ENCODE measurements at places on chromosomes 13 and 19.

DNA sequence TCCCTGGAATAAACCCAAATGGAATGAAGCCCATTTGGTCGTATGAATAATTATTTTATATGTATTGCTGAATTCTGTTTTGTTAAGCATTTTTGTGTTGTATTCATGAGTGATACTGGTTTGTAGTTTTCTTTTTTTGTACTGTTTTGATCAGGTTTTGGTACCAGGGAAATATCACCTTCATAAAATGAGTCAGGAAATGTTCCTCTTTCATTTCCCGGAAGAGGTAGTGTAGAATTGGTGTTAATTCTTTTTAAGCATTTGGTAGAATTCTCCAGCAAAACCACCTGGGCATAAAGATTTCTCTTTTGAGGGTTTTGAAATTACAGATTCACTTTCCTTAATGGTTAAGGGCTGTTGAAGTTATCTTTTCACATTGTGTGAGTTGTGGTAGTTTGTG, 13.3 kb downstream of the SPATA13 start:
- no peak for DNase-seq

- no peak for DNase-seq
Measured at GRCh38 chr19:4103080-4103433, 20.9 kb downstream of the MAP2K2 start.

GRCh38 chr13:27442071-27442647, 8.2 kb downstream of the MTIF3 start:
- DNase-seq = no peak

DNA sequence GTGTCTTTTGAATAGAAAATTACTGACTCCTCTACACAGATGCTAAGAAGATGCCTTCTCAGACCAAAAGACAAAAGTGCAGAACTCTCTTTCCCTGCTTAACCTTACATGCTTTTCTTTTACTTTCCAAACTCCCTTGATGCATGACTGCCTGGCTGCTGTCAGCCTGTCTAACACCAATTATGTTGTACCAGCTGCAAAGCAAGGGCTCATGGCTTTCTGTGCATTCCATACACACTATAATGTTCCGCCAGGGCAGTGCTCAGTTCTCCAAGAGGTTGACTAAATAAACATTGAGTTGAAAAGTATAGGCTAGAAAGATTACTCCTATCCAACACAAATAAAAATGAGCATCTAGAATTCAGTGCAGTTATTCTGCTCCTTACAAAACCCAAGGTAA, 330.4 kb upstream of the NBEA start:
- no peak for DNase-seq

GRCh38 chr19:10135551-10136334, 16.0 kb upstream of the EIF3G start:
- DNase-seq = no peak

DNA sequence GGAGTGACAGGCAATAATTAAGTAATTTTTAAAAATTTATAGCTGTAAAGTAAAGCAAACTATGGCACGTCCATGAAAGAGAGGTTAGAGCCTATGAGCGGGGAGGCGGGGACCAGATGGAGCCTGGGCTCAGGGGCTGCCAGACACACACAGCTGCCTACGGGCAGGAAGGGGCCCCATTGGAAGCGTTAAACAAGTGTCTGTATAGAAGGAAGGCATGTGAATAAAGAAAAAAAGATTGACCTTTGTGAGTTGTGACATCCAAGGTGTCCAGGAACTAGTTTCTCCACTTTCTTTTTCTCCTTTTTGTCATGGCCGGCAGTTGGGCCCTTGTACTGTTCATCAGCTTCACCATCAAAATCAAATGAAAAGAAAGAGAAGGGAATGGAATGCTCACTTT, 56.8 kb downstream of the LRCH1 start:
- no peak for DNase-seq

DNA sequence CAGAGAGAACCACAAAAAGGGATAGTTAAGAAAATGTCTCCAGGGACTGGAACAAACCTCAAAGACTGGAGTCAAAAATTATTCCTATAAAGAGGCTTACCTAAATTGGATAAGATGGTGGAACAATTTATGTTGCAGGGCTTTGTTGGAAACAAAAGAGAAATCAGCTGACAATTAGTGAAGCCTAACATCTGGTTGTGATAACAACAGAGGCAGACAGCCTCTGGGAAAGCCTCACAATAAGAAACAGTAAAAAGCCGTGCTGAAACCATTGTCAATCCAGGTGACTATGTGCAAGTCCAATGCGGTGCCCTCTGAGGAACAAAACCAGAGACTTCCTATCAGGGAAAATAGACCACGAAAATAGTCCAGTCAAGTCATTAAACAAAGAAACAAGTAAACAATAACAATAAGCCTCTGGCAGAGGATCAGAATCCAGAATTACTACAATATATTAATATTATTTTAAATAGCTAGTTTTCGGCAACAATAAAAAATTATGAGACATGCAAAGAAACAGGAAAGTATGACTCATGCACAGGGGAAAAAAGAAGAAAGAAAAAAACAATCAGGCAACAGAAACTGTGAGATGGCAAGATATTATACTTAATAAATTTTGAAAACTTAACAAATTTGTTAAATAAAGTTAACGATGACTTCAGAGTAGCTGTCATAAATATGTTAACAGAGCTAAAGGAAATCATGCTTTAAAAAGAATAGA, 99.7 kb upstream of the RXFP2 start:
- DNase-seq = no peak

DNA sequence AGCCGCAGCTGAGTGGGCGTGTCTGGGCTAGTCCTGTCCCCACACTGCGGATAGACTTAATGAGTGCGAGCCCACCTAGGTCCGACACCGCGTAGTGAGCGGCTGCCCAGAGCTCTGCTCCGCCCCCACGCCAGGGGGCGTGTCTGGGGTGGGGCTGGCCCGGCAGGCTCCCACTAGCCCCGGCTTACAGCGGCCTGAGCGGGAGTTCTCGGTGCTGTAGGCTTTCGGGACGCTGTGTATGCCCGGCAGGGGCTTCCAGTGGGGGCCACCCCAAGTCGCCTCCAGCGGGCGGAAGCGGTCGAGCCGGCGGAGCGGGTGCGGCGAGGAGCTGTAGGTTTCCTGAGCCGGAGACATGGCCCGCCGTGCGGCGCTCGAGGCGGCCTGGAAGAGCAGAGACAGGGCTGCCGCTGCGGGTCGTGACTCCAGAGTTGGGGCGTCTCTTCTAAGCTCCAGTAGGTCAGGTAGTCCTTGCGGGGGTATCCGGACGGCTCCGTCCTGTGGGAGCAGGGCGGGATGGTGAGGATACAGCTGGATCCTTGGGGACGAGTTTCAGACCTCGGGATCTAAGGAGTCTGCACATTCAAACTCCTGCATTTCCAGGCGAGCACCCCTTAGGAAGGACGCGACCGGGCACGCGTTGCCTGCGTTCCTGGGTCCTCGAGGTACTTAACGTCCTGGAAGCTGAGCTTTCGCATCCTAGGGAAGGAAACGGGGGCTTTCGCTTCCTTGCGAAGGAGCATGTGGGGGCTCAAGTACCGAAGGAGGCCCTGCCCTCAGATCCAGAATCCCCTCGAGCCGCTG, 1.2 kb downstream of the CGB7 start:
- DNase-seq = peak; percentile 46
